ENCODE measurements at places on chromosomes 7 and 10. TPM values are rescaled to one million over a fixed set of nuclear protein-coding genes. Genes with fewer than 3 reads are reported as not detected.

The CEP41 gene
- polyA plus RNA-seq: 4.4 TPM

The PRSS37 gene
- polyA plus RNA-seq: not detected

The OR6B1 gene
- polyA plus RNA-seq: under 0.01 TPM

The HELLS gene
- polyA plus RNA-seq: 2.7 TPM

The DNAJB9 gene
- 8.4 TPM for polyA plus RNA-seq

The SFXN3 gene
- polyA plus RNA-seq: 25.7 TPM

The ENTPD1 gene
- polyA plus RNA-seq: 8.0 TPM

The GPR37 gene
- not detected for polyA plus RNA-seq

The RBM20 gene
- polyA plus RNA-seq: 0.07 TPM

The CFAP70 gene
- polyA plus RNA-seq: 4.2 TPM

The CRPPA gene
- polyA plus RNA-seq: 0.57 TPM

The CYP2E1 gene
- 4.0 TPM for polyA plus RNA-seq

All from adrenal gland (tissue), 19 donors.